Right hindlimb (tissue), 1 donor: ENCODE measurements at places on chromosomes 12 and 14.

DNA sequence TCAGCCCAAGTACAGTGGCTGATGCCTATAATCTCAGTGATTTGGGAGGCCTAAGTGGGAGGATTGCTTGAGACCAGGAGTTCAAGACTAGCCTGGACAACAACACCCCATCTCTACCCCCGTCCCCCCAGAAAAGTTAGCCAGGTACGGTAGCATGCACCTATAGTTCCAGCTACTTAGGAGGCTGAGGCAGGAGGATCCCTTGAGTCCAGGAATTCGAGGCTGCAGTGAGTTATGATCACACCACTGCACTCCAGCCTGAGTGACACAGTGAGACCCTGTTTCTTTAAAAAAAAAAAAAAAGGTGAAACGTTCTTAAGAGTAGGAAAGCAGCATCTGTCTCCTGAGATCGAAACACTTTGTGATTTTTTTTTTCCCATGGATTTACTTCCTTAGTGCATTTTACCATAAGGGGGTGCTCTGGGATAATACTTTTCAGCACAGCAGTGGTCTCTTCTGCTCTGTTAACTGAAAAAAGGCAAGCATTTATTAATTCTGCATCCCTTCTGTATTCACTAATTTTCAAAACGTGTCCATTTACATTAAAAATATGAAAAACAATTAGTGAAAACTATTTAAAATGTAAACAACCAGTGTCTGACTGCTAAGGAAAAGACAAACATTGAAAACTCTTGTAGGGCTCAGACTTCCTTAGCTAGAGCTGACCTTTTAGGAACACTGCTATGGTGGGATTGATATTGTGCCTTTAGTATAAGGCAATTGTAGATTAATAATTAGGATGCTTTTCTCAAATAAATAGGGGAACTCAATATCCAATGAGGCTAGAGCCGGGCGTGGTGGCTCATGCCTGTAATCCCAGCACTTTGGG lies 31.2 kb upstream of the USP44 start:
- no peak for DNase-seq

DNA sequence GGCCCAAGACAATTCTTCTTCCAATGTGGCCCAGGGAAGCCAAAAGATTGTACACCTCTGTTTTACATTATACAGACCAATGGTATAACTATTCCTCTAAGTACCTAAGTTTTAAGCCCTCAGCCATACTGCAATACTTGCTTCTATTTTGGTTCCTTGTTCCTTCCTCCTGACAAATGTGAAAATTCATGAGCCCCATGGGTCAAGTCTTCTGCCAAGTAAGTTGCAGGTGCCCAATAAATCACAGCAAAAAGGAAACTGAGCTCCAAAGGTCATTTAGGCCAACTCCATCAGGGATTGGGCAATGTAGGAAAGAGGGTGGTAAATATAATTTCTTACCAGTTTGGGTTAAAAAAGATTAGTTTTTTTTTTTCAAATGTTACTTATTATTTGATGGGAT lies 57.7 kb upstream of the NPFF start:
- DNase-seq: no peak

DNA sequence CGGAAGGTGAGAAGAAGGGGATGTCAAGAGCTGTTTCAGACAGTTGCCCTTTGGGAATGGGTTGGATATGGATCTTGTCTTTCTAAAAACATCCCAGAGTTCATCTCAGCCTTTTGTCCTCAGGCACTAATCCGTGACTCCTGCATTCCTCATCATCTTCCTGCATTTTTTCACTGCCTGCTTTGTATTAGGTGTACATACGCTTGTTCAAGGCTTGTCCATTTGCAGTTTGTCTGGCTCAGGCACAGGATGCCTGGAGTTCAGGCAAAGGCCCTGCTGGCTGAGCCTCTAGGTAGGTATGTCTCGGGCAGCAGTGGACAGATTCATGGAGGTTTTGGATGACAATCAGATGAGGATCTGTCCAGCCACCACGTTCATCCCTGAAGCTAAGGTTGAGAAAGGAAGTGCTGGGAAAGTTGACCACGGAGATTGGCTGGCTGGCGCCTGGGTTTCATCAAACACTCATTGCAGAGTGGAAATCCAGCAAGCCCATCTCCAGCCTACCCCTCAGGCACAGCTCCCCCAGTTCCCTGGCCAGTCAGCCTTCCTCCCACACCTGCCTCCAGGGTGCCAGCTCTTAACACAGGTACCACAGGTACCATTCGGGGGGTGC lies 12.4 kb upstream of the TMEM106C start:
- DNase-seq: no peak

GRCh38 chr14:34355584-34356263 lies 106.3 kb downstream of the SPTSSA start:
- DNase-seq: no peak

- no peak for DNase-seq
Measured at GRCh38 chr12:106369624-106370346, 12.2 kb downstream of the POLR3B start.

GRCh38 chr12:7113389-7113871 lies 4.4 kb upstream of the C1RL start:
- no peak for DNase-seq

GRCh38 chr12:46184798-46185595 lies 83.8 kb downstream of the SLC38A1 start:
- no peak for DNase-seq

GRCh38 chr14:86022031-86022629 lies 492.2 kb downstream of the FLRT2 start:
- no peak for DNase-seq

- DNase-seq: no peak
Measured at GRCh38 chr14:51821822-51822221, 38.6 kb upstream of the GNG2 start.

DNA sequence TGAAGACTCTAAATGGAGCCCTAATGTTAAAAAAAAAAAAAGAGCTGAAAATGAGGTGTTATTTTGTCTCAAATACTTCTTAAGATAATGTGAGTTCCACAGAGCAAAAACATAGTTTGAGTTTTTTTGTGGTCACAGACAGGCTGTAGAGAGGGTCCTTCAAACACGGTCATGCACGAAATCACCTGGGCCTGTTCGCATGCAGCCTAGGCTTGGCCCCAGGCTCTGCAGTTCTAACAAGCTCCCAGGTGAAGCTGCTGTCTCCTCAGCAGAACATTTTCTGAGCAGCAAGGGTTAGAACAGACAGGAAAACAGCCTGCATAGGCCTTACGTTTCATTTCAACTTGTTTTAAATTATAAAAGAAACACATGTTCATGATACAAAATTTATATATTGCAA lies 65.4 kb upstream of the TBPL2 start:
- no peak for DNase-seq

DNA sequence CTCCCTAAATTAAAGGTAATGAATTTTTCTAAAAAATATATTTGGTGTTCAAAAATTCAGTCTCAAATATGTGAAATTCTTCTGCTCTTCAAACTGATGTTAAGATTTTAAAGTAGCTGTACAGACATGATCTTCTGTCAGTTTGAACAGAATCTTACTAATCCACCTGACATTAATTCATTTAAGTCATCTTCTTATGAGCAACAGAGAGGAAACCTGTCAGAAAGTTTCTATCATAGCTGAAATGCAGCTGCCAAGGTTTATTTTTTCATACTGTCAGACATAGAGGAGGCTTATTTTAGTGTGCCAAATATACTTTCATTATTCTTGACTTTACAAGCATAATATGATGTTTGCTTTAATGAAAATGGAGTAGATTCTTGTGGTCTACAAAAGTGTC lies 686.6 kb upstream of the MIS18BP1 start:
- no peak for DNase-seq

GRCh38 chr12:56315622-56316473 lies at the start of gene CNPY2:
CNPY2 (minus strand) TSS chr12:56315988; CDS start chr12:56315217, 771 bp downstream.
- peak; percentile 98 for DNase-seq

DNA sequence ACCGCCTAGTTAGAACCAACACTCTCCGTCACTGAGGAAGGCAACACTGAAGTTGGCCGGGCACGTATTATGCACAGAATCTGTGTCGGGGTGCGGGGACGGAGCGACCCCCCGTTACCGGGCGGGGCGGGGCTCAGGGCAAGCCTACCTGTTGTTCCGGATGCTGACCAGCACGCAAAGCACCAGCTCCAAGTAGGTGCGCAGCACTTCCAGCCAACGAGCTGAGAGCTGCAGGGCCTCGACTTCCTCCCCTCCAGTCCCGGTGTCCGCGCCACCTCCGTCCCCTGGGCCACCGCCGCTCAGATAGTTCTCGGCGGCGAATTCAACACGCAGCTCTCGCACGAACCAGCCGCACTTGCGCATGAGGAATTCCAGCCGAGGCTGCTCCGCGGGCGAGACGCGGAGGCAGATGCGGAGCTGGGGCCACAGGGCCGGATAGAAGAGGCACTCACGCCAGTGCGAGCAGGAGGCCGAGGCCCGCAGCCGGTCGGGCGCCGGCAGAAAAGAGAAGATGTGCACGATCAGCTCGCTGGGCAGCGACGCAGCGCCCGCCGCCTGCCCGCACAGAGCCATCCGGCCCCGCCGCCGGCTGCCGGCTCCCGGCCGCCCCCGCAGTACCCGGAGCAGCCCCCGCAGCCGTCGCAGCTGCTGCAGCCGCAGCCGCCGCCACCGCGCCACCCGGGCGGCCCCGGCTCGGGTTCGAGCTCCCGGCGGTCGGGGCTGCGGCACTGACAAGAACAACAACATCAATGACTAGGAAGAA lies 636 bp downstream of the FBXO33 start:
- DNase-seq: peak; percentile 67

DNA sequence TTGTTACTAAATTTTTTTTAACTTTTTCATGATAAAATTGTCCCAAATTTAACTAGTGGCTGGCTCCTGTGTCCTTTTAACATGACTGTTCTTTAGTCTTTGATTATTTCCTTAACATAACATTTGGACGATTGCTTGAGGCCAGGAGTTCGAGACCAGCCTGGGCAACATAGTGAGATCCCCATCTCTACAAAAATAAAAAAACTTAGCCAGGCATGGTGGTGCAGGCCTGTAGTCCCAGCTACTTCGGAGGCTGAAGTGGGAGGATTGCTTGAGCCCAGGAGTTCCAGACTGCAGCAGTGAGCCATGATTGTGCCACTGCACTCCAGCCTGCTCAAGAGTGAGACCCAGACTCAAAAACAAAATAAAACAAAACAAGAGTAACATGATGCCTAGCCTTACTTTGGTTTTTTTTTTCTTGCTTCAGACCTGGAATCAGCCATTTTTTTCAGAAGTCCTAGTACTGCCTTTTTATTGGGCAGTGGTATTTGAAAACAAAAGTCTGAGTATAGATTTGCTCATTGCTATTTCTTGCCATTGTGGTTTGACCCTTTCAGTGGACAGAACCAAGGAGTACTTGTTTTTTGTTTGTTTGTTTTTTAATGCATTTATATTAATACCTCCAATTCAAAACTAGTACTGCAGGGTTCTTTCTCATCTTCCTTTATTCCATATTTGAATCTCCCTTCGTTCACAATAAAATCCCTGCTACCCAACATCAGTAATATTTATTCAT lies 4.8 kb downstream of the TOGARAM1 start:
- DNase-seq: no peak

- no peak for DNase-seq
Measured at GRCh38 chr14:69156224-69156623, 3.3 kb upstream of the DCAF5 start.

DNA sequence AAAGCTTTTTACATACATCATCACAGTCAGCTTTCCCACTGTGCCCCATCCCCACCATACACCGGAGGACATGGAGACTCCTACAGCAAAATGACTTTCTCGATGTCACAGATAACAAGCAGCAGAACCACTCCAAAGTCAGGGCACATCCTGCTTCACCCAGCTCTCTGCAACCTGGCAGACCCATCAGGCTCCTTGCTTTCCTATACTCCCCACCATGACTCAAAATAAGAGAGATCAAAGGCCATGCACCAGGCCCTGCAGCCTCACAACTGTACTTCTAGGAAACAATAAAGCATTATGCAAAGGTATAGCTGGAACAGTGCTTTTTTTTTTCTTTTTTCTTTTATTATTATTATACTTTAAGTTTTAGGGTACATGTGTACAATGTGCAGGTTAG lies 187.4 kb downstream of the DPF3 start:
- DNase-seq: no peak

DNA sequence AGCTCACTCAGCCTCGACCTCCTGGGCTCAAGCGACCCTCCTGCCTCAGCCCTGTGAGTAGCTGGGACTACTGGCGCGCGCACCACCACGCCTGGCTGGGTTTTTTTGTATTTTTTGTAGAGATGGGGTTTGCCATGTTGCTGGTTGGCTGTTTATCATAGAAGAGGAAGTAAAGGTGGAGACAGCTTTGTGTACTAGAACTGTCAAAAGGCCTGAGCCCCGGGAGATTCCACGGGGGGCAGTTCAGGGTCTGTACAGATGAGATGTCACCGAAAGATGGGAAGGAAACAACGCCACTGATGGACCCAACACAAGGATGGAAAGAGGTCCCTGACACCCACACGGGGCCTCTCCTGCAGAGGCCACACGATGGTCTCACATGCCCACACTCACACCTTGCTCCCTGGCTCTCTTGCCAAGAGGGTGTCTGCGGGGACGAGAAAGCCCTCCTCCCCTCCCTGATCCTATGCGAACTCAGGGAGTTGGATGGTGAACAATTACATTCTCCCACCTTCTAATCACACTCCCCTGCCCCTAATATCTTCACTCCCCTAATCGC lies 66.6 kb downstream of the KDM2B start:
- no peak for DNase-seq

DNA sequence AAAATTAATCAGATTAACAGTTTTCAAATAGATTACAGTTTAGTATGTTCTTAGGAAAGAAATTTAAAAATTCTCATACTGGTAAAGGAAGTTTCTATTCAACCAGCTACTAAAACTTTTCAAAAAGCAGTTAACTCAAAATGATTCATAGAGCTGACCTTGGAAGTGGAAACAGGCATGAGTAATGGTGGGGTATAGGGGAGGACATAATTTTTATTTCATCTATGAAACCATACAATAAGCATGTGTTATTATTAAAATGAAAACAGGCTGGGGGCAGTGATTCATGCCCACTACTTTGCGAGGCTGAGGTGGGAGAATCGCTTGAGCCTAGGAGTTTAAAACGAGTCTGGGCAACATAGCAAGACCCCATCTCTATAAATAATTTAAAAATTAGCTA lies 73.0 kb downstream of the DNAI7 start:
- no peak for DNase-seq

DNA sequence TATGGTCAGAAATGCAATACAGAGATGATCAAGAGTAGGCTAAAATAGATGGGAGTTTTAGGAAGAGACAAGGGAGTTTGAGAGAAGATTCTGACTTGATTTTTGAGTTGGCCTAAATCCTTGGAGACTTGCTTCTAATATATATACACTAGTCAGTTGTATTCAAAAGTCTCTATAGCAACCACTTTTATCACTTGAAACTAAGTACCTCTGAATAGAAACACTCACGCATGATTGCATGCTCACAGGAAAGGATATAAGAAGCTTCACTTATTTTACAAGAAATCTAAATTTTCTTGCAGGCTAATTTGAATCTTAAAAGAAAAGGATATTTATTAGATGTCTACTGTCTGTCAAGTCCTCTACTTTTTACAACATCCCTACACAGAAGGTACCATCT lies 316.8 kb downstream of the SNAPC1 start:
- DNase-seq: no peak
